ENCODE measurements at places on chromosomes 7 and 10. TPM values are rescaled to one million over a fixed set of nuclear protein-coding genes. Genes with fewer than 3 reads are reported as not detected.
A peak's percentile ranks its signal among the peaks of the same experiment; 100 is the strongest.

- no peaks in the 10 kb centered on the region for H3K36me3 ChIP-seq
- H3K4me1 ChIP-seq: no peaks in the 10 kb centered on the region
- no peak overlapping the region for H3K27ac ChIP-seq
- H3K27me3 ChIP-seq: no peaks in the 10 kb centered on the region
- no peak overlapping the region for H3K4me3 ChIP-seq
- ATAC-seq: no peak
These were observed 745.1 kb upstream of the LRRTM3 start for GRCh38 chr10:66180581-66181318.

DNA sequence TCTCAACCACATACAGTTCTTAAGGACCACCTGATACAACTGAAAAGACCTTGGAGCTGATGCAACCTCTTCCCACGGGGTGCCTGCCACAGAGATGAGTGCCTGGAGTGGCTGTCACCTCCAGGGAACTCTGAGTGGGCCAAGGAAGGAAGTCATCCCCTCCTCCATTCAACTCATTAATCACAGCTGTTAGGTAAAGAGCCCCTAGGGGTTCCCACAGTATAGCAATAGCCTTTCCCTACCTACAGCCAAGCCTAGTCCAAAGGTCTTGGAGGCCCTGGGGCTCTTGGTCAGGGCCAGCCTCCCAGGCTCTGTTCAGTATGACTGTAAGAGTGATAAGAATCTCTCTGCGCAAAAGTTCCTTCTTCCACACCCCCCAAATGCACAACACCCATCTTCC, 70.4 kb upstream of the NFE2L3 start:
- no peaks in the 10 kb centered on the region for H3K36me3 ChIP-seq
- ATAC-seq: no peak
- peaks cover 64% of the 10 kb centered on the region for H3K27me3 ChIP-seq
- H3K27ac ChIP-seq: no peak overlapping the region
- H3K4me3 ChIP-seq: no peak overlapping the region
- H3K4me1 ChIP-seq: peaks cover 9% of the 10 kb centered on the region

The GRID2IP gene
- not detected for total RNA-seq

DNA sequence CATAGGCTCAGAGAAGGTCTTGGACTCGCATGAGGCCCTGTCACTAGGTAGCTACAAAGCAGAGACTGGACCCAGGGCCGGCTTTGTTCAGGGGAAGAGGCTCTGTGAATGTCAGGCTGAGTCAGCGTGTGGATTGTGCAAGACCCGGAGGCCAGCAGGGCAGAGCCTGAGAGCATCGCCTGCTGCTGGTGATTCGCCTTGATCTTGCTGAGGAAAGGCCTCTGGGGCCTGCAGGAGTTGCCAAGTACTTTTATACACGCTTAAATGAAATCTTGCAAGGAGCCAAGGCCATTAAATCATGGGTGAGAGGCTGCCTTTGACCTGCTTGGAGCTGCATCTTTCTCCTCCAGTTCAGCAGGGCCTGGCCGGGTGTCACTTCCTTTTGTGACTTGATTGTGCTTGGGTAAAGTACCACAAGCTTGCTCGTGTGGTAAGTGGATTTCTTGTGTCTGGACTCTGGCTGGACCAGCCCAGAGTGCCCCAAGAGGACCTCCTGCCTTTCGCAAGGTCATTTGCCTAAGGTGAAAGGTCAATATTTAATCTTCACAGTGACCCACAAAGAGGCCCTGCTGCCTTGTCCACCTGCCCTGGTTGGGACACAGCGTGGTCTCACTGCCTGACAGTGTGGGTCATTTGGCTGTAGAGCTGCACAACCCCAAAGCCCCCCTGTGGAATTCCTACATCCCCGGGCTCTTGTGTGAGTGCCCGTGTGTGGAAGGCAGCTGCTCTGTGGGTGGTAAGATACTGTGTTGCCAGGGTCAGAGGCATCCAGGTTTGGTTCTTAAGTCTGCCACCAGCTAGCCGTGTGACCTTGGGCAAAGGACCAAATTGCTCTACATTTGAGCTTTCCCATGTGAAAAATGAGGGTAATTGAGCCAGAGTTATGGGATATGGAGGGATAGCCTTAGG, 38.6 kb upstream of the SH2D4B start:
- no peaks in the 10 kb centered on the region for H3K36me3 ChIP-seq
- peak; percentile 93 for ATAC-seq
- H3K4me1 ChIP-seq: peaks cover 94% of the 10 kb centered on the region
- H3K4me3 ChIP-seq: no peak overlapping the region

The DIP2C gene
- total RNA-seq: 43.6 TPM

GRCh38 chr7:108794466-108794865, 224.8 kb downstream of the DNAJB9 start:
- ATAC-seq: no peak
- H3K36me3 ChIP-seq: no peaks in the 10 kb centered on the region
- H3K27me3 ChIP-seq: no peaks in the 10 kb centered on the region
- no peak overlapping the region for H3K27ac ChIP-seq

- no peak overlapping the region for H3K4me3 ChIP-seq
- no peak overlapping the region for H3K27ac ChIP-seq
- H3K36me3 ChIP-seq: no peaks in the 10 kb centered on the region
- no peaks in the 10 kb centered on the region for H3K27me3 ChIP-seq
- no peak for ATAC-seq
- no peaks in the 10 kb centered on the region for H3K4me1 ChIP-seq
These were observed 63.8 kb upstream of the SMNDC1 start for GRCh38 chr10:110368556-110368955.

The GIMAP5 gene
- 40.6 TPM for total RNA-seq

DNA sequence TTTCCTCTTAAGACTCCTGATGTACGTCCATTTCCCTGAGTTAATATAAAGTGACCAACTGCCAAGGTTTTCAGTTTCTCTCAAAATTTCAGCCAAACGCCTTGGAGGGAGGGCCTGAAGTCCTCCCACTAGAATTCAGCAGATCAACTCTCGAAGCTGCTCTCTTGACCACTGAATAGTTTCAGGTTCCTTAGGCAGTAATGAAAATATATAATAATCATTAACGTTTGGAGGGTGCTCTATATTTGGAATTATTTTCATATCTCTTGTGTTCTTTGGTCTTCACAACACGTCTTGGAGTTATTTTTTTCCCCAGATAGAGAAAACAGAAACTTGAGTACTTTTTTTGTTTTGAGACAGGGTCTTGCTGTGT, 123.6 kb upstream of the SFMBT2 start:
- no peaks in the 10 kb centered on the region for H3K36me3 ChIP-seq
- no peaks in the 10 kb centered on the region for H3K4me1 ChIP-seq
- H3K27me3 ChIP-seq: no peaks in the 10 kb centered on the region
- no peak for ATAC-seq

DNA sequence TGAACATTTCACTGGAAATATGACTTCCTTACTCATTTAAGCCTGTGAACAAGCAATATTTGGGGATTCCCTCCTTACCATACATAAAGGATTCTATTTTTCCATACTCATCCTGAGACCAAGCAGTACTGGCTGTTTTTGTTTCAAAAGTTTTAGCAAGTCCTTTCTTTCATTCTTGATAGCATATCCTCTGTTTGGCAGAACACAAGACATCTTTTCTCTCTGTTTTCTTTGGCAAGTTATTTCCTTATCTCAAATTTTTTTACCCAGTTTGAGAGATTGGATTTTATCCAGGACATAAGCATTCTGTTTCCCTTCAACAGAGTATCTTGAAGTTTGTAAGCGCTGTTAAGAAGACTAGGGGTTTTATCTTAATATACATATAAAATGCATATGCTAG, 3.0 kb upstream of the WASL start:
- no peak overlapping the region for H3K27ac ChIP-seq
- H3K27me3 ChIP-seq: no peaks in the 10 kb centered on the region
- no peaks in the 10 kb centered on the region for H3K36me3 ChIP-seq
- no peak overlapping the region for H3K4me3 ChIP-seq

The CRHR2 gene
- 0.15 TPM for total RNA-seq

GRCh38 chr7:137798073-137798763, 48.6 kb downstream of the DGKI start:
- H3K36me3 ChIP-seq: no peaks in the 10 kb centered on the region
- no peak for ATAC-seq
- H3K27ac ChIP-seq: no peak overlapping the region
- no peaks in the 10 kb centered on the region for H3K4me1 ChIP-seq
- no peak overlapping the region for H3K4me3 ChIP-seq
